Breast epithelium (tissue), 4 donors: ENCODE measurements at places on chromosomes 11 and 22.

DNA sequence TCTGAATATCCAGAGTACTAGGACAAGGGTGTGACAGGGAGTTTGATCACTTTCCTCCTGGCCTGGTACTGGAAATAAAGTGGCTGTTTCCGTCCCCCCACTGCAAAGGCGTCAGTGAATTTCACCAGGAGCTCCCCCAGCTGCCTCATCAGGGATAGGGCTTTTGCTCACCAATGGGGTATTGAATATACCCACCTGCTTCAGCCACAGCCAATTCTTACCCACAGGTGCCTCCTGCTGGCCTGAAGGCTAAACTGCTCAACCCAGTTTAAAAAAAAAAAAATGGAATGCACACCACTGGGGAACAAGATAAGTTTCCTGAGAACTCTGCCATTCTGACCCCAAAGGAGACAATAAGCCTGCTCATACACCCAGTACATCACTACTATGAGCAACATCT is 65.3 kb upstream of the MS4A8 start:
- DNase-seq: no peak

- no peak for DNase-seq
Measured at GRCh38 chr11:116615211-116615865, 157.4 kb downstream of the BUD13 start.

- no peak for DNase-seq
Measured at GRCh38 chr11:134637091-134638015, 225.3 kb upstream of the B3GAT1 start.

- DNase-seq: no peak
Measured at GRCh38 chr22:29208502-29208862, 2.8 kb downstream of the EMID1 start.

- no peak for DNase-seq
Measured at GRCh38 chr11:68115285-68115684, 5.9 kb downstream of the CHKA start.

GRCh38 chr11:86790867-86791849 is 9.2 kb upstream of the PRSS23 start:
- no peak for DNase-seq

- no peak for DNase-seq
Measured at GRCh38 chr11:76206327-76207081, at the start of gene WNT11. Gene WNT11, minus strand, starts transcription at chr11:76206502. Its CDS starts 95 bp downstream, at chr11:76206407.

DNA sequence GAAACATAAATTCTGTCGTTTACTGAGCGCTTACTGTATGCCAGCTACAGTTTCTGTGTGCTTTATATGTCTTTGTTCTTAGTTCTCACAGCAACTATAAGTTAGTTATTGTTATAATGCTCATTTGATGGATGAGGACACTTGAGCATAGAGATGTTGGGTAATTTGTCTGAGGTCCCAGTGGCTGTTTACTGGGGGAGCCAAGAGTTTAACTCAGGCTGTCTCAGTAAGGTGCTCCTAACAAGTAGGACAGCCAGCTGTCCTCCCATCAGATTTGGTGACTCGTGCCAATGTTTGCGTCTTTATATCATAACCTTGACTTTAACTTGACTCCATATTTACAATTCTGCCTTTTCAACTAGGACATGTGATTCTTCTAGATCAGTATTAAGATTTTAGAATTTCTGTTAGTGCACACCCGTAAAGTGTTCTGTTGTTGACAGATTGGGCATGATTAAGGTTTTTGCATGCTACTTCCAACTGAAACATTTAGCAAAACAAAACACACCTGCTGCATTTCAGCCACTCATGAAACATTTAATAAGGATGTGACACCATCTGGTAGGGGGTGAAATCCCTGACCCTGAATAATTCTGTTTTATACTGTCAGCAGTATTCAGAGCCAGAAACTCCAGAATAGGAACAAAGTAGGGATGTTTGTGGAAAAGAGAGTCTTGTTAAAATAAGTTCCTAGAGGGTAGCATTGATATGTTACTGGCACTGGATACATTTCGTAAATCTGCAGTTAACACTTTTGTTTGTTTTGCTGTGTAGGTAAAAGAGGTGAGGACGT is 1.9 kb downstream of the REXO2 start:
- DNase-seq: no peak

DNA sequence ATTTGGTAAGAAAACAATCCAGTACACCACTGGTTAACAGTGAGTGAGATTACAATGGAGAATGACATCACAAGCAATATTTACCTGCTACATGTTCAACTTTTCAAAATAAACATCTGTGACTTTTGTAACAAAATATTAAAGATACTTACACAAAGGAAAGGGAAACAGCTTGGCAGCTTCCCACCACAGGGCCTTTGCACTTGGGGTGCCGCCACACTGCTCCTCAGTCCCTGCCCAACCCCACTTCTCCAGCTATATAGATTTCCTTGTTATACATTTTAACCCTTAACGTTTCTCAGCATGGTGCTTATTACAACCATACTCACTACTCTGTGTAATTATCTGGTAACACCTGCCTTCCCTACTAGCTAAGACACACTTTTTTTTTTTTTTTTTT is 10.9 kb downstream of the KMT5B start:
- no peak for DNase-seq

DNA sequence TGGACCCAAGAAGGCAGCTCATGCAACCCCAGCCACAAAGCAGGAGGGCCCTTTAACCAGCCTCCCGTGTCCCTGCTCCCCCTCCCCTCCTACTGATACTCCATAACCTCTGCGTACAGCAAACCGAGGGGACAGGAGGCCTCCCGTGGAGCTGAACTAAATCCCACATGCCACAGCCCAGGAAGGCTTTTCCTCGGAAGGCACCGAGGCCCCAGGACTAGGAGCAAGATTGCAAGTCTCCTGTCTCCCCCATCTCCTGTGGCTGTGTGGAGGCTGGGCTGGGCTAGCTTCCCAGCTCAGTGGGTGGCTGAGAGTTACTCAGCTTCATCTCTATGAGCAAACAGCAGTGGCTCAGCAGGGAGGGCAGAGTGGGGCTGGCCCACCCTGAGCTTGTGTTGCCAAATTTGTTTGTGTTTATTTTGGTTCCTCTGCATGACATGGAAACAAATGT is 62.7 kb upstream of the NECTIN1 start:
- DNase-seq: no peak
